ENCODE measurements at places on chromosomes 5 and 9.

GRCh38 chr9:96874201-96874785, 20.0 kb upstream of the ZNF782 start:
- no peak for DNase-seq

DNA sequence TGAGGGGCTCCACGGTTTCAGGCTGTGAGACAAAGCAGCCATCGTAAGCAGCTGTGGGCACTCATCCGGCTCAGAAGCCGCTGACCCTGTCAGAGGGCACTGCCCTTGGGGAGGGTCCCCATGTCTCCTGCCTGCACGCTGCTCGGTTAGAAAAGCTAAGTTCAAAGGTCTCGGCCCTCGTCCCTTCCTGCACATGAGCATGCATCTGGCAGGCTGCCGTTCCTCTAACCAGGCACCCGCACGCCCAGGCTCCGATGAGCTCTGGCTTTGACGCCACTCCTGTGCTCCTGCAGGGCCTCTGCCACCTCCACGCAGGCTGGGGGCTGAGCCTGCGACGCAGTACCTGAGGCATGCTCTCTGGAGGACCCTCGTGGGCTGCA, 51.3 kb downstream of the NKD2 start:
- DNase-seq = no peak

- DNase-seq = no peak
These were observed 280.5 kb downstream of the NSG2 start for GRCh38 chr5:174325961-174326360.

DNA sequence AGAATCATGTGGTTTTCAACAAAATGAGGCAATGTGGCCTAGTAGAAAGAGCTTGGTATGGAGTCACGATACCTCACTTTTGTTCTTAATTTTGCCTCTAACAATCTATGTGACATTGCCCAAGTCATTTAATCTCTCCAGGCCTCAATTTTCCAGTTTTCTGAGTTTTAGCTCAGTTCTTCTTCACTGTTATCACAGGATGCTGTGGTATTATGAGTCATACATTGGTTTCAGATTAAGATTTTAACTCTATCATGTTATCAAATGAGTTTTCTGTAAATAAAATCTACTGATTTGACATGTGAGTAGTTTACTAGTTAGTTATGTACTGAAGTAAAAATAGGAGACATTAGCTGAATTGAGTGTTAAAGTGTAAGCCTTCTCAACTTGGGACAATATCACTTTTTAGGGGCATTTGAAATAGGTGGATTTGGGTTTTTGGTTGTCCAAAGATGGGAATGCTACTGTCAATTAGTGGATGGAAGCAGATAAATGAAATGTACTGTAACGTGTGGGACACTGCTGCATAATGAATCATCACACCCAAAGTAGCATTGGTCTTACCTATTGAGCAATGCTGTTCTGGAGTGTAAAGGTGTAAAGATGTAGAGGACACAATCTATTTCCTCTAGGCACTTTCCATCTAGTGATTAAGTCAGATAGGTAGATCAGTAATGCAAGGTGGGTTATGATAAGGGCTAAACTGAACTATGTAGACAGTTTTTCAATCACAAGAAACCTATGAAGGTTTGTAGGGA, 73.3 kb downstream of the NNT start:
- no peak for DNase-seq

DNA sequence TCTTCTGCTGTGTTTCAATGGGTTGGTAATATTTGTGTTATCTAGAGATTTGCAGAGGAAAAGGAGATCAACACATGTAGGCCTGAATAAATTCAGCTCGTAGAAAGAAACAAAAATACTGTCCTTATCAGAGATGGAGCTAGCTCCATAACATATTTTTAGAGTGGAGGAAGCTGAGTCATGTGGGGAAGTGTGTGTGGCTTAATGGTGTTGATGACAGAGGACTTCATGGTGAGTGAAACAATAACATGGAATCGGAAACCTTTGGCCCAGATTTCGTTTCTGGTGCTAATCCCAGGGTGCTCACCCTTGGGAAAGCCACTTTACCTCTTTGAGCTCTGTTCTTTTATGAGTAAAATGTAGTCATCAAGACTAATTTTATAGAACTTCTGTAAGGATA, 825.0 kb downstream of the TLR4 start:
- no peak for DNase-seq

Measured in CD8-positive, alpha-beta memory T cell (primary cell).